ENCODE measurements at places on chromosomes 13 and 19.

GRCh38 chr13:46278474-46278873 is 66.7 kb downstream of the LRRC63 start:
- DNase-seq = no peak

DNA sequence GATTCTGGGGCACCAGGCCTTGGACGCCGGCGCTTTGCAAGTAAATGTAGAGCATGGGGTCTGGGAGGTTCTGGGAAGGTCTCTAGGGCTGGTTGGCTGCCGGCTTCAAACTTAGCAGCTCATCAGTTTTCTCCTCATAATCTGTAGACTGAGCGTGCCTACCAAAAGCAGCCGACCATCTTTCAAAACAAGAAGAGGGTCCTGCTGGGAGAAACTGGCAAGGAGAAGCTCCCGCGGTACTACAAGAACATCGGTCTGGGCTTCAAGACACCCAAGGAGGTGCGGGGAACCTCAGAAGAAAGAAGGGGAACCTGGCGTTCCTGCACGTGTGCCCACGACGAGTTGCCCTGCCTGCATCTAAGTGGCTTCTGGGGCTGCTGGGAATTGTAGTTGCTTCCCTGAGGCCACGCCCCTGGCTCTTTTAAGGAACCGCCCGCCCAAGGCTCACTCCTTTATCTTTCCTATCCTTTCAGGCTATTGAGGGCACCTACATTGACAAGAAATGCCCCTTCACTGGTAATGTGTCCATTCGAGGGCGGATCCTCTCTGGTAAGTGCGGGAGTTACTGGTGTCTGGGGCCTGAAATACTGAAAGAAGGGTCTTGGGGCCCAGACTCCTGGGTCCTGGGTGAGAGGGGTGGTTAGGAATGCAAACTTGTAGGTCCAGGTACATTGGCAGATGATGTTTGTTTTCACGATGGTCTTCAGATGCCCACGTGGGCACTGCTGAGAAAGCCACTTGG is 984 bp downstream of the RPS11 start:
- no peak for DNase-seq

DNA sequence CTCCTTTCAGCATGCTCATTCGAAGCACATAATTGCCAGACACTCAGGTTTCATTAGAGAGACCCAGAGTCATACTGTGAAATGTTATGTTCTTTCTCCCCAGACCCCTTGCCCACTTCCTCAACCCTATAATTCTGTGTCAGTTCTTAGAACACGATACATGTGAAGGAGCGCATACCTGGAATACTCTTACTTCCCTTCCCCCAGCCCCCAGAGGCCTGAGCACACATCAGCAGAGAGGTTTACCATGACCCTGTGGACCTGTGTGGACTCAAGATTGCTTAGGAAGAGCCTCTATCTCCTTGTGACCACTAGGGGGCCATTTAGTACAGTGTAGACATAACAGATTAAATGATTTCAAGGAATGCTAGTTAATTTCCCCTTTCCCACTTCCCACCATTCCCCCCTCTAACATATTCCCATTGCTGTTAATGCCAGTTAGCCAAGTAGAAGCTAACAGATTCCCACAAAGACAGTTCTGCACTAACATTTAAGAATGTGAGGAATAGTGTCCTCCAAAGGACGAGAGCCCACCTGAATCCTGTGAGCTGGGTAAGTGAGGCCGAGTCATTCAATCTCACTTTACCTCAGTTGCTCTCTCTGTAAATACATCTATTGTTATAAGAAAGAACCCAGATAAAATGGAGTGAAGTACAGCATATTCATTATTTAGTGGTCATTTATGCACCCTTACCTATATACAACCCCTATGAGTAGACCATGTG is 154.2 kb upstream of the MAB21L1 start:
- DNase-seq = no peak

- no peak for DNase-seq
These were observed 28.9 kb downstream of the OR10H4 start for GRCh38 chr19:15977690-15978089.

DNA sequence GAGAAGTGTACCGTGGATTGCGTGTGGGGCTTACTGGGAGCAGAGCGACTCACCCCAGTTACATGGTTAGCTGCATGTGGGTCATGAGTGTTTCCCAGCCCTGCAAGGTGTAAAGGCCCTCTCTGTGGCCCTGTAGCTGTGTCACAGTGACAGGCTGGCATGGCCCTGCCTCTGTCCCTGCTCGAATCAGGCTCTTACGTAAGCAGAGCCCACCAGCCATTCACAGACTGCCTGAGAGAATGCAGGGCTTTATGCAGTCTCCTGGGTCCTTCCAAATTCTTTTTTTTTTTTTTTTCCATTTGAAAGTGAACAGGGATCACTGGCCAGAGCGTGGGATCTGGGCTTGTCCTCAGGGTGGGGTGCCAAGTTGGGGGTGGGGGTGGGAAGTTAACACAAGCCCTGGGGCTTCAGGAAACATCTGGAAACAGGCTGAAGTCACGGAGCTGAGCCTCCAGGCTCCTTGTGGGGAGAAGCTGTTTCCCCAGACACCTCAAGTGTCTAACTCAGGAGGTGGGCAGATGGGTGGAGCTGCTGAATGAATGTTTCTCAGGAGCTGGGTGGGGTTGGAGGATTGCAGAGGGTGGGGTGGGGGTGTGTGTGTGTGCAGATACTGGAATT is 13.4 kb downstream of the TECR start:
- DNase-seq = no peak

- DNase-seq = no peak
These were observed 7.0 kb upstream of the TMC4 start for GRCh38 chr19:54179921-54180461.

DNA sequence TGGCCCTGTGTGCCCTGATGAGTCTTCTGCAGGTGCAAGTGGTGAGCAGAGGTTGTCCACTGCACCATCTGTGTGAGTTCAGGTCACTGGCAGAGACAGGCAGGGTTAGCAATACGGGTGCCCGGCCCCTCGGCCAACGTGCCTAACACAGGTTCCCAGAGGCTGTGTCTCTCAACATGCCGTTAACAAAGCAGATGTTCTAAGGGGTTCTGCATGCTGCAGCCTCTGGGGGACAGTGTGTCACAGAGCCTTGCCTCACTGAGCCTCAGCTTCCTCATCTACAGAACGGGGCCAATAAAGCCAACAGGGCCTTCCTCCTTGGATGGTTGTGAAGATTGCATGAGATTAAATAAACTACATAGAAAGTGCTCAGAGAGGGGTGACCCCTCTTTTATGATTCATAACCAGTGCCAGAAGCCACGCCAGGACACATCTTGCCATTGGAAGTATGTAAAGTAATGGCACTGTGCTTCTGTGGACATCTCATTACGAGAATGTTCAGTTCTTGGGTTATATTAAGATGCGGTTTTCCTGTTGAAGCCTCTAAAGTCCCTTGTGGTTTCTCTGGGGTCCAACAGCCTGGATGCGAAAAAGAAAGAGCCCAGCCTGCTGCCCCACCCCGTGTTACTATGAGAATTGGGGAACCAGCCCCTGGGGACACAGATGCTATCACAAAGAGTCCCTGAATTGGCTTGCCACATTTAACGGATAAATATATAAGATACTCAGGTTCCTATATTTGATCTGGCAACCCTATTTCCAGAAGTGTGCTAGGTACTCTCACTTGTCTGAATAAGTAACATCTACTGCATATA is 11.2 kb upstream of the ARHGEF18 start:
- no peak for DNase-seq

- no peak for DNase-seq
These were observed 30.9 kb downstream of the SHISA2 start for GRCh38 chr13:26020891-26021290.

DNA sequence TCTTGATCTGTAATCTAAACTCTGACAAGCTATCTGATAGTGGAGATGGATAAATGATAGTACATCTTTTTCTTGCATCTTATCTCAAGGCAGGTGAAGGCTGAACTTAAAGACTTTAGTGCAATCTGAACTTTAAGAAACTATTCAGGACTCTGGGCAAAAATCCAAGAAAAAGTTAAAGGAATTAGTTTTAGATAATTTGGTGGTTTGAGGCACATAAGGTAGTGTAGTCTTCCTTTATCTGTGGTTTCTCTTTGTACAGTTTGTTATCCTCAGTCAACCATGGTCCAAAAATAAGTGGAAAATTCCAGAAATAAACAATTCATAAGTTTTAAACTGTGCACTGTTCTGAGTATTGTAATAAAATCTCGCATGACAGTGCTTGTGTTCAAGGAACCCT is 172.9 kb downstream of the UGGT2 start:
- no peak for DNase-seq

DNA sequence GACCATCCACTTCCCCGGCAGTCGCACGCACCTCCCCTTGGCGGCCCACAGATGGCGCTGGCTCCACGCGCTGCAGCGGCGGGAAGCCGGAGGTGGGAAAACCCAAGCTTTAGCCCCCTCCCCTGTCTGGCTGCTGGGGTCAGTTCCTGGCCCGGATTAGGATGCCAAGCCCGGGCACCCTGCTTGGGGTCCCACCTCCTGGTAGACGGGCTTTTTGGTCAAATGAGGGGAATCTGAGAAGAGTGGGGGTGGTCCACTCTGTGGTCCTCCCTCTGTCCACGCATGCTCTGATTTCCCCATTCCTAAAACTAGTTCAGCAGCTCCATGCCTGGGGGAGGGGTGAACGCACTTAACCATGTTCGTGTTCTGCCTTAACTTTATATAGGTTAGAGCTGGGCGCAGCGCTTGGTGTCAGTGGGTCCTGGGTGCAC is 8.1 kb upstream of the ADGRE2 start:
- DNase-seq = no peak

GRCh38 chr13:50393628-50394027 is 378.4 kb downstream of the KCNRG start:
- DNase-seq = peak; percentile 34

DNA sequence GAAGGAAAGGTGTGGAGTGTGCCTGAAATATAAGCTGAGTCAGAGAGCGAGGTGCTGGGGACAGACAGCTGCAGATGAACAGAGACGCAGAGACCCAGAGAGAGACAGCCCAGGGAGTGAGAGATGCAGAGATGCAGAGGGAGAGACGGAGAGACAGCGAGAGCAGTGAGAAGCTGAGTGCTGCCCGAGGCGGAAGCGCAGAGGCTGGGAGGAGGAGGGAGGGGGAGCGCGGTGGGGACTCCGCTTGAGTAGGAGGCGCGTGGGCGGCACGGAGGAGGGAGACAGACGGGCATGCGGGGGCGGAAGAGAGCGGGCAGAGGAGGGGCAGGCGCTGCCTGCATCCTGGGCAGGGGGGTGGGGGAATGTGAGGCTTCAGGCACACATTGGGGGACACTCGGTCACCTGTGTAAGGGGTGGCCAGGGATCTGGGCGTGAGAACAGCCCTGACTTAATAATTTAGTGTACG is 25.7 kb downstream of the SLC8A2 start:
- DNase-seq = peak; percentile 85

DNA sequence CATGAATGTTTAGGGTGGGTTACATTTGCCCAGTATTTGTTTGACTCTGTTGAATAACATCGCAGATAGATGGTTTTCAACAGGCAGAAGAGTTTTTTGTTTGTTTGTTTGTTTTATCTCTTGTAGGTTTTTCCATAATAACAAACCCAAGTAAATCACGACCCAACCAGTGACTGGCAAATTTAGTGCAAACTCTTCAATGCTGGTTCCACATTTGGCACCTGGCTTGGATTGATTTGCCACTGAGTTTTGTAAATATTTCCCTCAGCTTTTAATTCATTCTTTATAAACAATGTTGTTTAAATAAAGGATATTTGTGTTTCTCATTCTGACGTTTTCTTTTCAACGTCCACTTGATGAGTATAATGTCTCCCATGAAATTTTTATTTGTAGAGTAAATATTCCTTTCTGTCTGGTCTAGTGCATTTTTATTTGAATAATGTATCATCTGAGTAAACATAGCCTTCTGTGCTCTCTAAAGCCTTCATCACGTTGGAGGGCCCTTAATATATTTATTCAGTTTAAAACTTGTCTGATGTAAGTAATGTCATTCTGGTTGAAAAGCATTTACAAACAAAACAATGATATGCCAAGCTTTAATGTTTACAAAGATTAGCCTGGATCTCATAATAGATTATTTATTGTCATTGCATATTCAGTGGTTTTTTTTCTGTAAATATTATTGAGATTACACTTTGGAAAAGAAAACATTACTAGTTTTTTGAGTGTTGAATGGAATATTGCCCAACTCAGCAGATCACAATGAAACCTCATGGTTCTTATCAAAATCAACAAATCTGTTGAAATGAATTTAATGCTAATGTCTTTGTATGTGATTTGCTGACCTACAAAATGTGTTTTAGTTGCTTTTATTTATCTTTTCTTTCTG is 90.4 kb upstream of the PEG3 start:
- DNase-seq = no peak

GRCh38 chr19:41802770-41803169 is 6.4 kb downstream of the CEACAM3 start:
- DNase-seq = no peak

DNA sequence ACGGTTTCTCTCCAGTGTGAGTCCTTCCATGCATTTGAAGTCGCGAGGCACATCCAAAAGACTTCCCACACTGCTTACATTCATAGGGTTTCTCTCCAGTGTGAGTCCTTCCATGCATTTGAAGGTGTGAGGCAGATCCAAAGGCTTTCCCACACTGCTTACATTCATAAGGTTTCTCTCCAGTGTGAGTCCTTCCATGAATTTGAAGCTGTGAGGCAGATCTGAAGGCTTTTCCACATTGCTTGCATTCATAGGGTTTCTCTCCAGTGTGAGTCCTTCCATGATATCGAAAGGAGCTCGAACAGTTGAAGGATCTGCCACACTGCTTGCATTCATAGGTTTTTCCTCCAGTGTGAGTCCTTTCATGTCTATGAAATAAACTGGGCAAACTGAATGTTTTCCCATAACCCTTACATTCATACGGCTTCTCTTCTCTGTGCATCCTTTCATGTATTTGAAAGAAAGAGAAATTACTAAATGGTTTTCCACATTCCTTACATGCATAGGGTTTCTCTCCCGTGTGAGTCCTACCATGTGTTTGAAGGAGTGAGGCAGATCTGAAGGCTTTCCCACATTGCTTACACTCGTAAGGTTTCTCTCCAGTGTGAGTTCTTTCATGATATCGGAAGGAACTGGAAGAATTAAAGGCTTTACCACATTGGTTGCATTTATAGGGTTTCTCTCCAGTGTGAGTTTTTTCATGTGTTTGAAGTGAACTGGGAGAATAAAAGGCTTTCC is 20.3 kb downstream of the ZNF433 start:
- DNase-seq = no peak

DNA sequence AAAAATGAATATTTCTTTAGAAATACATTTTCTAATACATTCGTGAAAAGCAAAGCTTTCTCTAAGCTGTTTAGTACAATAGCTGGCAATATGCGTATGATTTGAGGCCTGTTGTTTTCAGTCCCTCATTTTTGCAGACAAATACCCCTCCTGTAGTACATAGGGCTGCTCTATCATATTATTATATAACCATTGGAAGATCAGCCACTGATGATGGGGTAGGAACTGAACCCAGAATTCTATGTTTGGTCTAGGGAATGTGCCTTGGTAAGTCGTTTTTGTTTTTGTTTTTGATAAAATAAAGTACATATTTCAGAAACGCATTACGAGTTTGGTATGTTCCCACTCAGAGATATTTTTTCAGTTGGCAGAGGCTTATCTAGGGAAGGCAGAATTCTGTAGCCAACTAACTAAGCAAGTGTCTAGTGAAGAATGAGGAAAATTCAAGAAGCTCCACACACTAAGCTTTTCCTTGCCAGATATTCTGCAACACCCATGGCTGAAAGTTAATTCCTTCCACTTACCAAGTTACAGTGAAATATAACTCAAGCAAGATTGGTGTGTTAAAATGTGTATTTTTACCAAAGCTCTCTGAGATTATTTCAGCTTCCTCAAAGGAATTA is 656.9 kb upstream of the MIR17HG start:
- no peak for DNase-seq
